ENCODE measurements at places on chromosomes 5 and 9. TPM values are rescaled to one million over a fixed set of nuclear protein-coding genes. Genes with fewer than 3 reads are reported as not detected.

DNA sequence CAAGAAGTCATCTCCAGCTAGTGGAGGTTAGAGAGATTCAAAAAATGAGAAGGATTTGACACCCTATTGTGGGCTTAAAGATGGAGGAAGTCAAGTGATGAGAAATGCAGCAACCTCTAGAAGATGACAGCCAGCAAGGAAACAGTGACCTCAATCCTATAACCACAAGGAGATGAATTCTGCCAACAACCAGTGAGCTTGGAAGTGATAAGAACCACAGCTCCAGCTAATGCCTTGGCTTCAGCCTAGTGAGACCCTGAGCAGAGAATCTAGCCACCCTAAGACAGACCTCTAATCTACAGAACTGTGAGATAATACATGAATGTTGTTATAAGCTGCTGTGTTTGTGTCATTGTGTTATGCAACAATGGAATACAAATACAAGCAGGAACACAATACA is 262.4 kb downstream of the GRIA1 start:
- DNase-seq = no peak

DNA sequence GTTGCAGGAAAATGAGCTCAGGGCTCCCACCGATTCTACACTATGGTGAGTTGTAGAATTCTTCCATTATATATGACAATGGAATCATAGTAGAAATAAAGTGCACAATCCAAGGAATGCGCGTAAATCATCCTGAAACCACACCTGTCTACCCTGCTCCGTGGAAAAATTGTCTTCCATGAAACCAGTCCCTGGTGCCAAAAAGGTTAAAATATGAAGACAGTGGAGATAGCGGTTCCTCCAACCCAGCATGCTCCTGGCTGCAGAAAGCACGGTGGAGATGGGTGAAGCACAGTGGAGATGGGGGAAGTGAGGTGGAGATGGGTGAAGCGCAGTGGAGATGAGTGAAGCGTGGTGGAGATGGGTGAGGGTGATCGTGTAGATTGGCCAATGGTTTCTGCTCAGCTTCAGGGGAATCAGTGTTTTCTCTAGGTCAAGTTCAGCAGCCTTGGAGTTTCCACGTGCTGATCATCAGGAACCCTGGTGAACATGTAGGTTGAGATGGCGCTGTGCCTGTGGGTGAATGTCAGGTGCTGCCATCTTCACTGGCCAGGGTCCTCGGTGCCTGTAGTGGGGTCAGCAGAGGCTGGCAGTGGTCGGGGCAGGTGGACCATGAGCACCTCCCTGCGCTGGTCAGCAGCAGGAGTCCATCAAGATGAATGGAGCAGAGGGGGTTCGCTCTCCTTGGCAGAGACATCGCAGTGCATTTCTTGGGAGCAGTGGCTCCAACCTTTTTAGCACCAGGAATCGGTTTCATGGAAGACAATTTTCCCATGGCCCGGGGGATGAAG is 20.3 kb downstream of the PAEP start:
- no peak for DNase-seq

SURF6 gene
- polyA plus RNA-seq = 32.0 TPM

GRCh38 chr5:122985954-122986721 is 50.4 kb downstream of the PPIC start:
- DNase-seq = no peak

GRCh38 chr5:5331848-5332247 is 90.6 kb upstream of the ICE1 start:
- no peak for DNase-seq

- no peak for DNase-seq
These were observed 109.2 kb downstream of the ANXA2R start for GRCh38 chr5:42930934-42931333.

- no peak for DNase-seq
These were observed 12.7 kb downstream of the PRRC1 start for GRCh38 chr5:127529904-127530682.

PCDHGB6 gene
- 8.3 TPM for polyA plus RNA-seq

DNA sequence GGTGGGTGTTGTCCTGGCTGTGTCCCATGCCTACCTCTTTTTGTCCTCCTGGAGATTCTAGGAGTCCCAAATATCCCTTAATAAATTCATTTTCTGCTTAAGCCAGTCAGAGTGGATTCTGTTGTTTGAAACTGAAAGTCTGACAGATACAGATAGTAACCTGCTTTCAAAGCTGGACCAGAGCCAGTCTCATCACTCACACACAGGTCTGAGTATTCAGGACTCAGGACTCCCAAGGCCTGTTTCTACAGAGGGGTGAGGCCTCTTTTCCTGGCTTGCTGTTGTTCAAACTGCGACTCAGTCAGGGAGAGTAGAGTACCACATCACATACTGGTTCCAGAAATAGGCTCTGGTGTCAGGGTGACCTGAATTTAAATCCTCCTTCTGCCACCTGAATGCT is 190.1 kb downstream of the PAX5 start:
- no peak for DNase-seq

RETREG1 gene
- 45.4 TPM for polyA plus RNA-seq

DNA sequence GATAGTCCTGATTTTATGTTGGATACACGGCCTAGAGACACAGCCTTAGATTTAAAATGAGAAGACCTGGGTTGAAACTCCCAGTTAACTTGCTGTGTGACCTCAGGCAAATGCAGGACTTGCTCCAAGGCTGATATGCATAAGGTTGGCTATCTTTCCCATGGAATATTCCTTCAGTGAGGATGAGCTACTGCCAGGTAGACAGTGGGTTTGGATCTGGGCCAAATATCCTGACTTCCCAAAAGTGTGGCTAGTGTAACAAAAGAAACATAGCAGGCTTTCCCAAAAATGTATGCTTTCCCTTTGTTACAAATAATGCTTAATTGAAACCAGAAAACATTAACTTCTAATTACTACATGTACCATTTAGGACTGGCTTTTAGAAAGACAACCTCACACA is 697 bp upstream of the XPA start:
- DNase-seq = no peak

- DNase-seq = no peak
These were observed 4.6 kb upstream of the DNAJC18 start for GRCh38 chr5:139443831-139444453.

LEAP2 gene
- polyA plus RNA-seq = 4.3 TPM

THBS4 gene
- 14.7 TPM for polyA plus RNA-seq

STKLD1 gene
- polyA plus RNA-seq = 4.6 TPM

- DNase-seq = no peak
These were observed 8.5 kb upstream of the ITGA1 start for GRCh38 chr5:52779213-52779612.

DNA sequence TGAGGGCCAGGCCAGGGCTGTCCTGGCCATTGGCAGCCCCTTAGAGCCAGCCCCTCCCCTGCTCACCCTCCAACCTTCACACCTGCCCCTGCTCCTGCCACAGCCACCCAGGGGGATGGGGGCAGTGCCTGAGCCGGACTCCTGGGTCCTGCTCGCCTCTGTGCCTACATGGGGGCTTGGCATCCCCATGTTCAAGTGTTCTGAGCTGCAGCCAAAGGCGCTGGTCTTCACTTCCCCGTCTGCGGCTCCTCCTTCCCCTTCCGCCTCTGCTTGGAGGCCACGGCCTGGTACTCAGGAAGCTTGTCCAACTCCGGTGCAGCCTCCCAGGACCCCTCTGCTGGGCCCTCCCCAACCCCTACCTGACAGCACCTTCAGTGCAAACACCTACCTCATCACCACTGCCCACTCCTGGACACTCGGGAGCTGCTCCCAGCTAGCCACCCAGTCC is 2.3 kb upstream of the DNLZ start:
- DNase-seq = no peak

- no peak for DNase-seq
These were observed 79.4 kb downstream of the PAM start for GRCh38 chr5:102834438-102834964.

DNA sequence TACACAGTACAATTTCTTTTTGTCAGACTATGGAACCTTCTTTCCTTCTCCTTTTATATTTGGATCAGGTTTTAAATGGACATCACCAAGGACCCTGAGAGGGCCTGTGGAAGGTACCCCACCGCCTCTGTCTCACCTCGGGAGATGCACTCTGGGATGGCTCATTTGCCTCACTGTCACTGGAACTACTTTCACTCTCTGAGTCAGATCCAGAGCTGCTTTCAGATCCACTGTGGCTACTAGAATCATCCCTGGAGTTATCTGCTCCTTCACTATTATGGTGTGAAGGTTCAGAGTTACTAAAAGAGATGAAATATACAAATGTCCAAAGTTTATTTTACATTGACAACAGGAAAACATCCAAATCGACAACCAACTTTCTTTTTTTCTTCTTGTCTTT is 24.6 kb downstream of the LEAP2 start:
- DNase-seq = no peak

ZNF608 gene
- polyA plus RNA-seq = 69.1 TPM

FOXD4L5 gene
- 0.37 TPM for polyA plus RNA-seq

NSG2 gene
- 1.6 TPM for polyA plus RNA-seq

DNA sequence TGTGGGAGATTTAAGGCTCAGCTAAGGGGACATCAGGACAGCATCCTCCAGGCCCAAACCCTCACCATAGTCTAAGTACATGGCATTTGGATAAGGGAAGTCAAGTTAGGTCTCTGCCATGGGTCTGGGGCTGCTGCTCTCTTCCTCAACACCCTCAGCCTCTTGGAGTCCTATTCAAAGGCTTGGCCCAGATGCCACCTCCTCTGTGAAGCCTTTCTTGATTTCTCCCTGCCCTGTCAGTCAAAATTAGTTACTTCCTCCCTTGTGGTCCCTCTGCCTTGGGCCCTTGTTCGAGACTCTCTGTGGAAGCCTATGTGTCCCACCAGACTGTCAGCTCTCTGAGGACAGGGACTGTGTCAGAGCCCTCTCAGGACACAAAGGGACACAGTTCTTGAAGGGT is 17.7 kb upstream of the DAB2IP start:
- DNase-seq = no peak

CHSY3 gene
- 4.8 TPM for polyA plus RNA-seq

DNA sequence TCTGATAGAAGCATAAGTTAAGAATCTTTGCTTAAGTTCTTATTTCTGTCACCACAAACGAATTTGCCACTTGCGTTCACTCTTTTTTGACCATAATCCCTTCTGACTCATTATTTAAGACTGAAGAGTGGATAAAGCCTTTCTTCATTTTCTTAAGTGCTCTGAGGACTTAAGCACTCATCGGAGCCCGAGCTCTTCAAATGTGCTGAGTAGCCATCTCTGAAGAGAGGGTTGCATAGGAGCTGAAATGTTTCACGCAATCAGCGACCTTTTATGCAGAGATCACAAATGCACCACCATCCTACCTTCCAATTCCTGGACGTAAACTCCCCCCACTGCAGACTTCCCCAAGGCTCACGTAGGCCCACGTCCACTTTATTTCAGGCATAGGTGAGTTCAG is 699.2 kb downstream of the IRX1 start:
- DNase-seq = no peak

FOXD4L4 gene
- not detected for polyA plus RNA-seq

DNA sequence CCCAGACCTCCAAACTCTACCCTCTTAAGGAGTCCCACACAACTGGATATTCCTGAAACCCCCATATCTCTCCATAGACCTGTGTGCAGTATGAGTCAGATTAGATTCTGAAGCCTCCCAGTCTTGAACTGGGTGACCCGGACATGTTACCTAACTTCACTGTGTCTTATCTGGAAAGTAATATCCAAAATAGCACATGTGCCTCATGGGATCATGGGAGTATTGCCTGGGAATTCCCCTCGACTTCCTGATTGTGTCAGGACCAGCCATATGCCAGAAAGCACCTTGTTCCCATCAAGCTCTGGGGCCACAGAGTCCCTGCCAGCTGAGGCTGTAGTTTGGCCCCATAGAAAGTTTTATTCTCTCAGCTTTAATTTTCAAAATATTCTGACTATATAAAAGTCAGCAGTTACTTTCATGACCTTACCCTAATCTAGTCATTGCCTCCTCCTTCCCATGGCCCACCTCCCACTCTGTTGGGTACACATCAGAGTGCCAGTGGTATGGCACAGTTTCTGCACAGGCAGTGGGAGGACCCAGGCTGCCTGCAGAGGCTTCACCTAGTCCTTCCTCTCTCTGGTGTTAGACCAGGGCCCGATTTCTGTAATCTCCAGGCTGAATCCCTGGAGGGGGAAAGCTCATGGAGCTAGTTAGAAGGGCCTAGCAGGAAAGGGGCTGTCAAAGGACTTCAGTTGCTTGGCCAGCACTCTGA is 19.5 kb upstream of the B4GALT1 start:
- no peak for DNase-seq

GRCh38 chr5:54366707-54367106 is 56.3 kb upstream of the ARL15 start:
- DNase-seq = no peak

GCNT1 gene
- 4.1 TPM for polyA plus RNA-seq

ALDOB gene
- 853 TPM for polyA plus RNA-seq

DNA sequence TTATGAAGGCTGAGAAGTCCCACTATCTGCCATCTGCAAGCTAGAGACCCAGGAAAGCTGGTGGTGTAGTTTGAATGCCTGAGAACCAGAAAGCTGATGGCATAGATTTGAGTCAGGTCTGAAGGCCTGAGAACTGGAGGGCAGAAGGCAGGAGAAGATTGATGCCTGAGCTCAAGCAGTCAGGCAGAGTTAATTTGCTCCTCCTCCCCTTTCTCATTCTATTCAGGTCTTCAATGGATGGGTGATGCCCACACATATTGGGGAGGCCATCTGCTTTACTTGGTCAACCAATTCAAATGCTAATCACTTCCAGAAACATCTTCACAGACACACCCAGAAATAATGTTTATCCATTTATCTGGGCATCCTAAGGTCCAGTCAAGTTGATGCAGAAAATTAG is 87.6 kb upstream of the CPLX2 start:
- DNase-seq = no peak

DNA sequence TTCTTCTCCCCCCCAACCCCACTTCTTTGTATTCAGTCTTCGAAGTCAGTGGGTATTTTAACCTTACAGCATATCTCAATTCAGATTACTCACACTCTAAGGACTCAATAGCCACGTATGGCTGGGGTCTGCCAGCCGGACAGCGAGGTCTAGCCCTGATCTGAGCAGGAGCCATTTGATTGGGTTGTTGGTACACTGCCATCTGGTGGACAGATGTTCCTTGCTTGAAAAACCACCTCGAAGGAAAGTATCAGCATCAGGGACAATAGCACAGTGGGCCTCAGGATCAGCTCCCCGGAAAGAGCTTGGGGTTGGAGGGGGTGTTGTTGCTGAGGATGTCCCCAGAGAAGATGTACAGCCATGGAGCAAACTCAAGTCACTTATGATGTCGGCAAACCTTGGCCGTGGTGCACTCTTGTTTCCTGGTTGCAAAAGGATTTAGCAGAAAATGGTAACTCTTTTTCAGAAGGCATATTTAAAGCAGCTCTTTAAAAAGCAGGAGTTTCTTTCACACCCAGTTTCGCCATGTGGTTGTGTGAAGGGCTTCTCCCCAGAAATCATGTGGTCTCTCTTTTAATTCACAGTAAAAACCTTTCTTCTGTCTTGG is 31.7 kb upstream of the KCNMB1 start:
- DNase-seq = peak; percentile 53

DNA sequence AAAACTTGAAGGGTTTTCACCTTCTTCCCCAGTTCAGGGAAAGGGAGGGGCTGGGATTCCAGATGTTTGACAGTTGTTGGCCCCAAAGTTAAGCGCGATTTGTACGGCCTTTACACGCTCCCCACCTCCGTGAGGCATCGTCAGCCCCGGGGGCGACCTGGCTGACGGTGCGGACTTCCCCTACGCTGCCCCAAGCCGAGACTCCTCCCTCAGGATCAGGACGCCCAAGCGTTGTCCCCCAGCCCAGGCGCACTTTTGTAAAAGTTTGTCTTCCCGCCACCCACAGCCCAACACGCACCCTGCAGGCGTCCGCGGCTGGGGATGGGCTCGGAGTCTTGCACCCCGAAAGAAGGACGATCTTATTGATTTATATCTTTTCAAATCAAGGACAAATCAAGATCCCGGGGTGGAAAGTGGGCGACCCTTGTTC is 713 bp downstream of the MOB3B start:
- DNase-seq = no peak
